D341Med (cell line): ENCODE measurements at places on chromosomes 3 and 15.

DNA sequence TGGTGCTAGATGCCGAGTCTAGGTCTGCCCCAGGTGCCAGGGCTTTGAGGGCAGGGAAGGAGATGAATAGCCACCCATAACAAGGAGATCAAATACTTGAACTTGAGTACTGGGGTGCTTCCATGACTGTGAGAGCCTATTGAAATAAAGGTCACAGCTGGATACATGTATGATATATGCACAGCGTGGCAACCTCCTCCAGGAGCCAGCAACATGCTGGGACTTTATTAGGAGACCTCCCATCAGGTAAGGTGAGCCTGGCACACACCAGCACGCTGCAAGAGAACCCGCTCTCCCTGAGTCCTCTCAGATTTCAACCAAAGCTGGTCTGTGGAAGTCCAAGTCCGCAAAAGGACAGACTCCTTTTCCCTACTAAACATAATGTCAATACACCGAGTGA lies 10.5 kb upstream of the HES1 start:
- DNase-seq = no peak

GRCh38 chr15:80825361-80826030 lies 46.3 kb downstream of the CEMIP start:
- DNase-seq = no peak

DNA sequence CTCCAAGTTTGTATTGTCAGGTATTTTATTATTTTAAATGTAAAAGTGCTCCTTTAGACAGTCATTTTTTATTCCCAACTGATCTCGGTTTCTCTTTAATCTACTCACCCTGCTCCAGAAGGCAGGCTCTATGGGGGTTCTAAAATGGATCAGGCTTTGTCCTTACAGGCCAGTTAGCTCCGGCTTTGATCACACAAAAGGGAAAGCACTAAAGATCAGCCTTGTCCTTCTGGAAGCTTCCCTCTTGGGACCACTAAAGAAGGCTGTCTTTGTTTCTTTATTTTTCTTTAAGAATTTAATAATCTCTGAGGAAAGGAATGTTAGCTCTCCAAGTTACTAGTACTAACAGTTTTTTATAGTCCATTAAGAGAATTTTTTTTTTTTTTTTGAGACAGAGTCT lies 560.5 kb upstream of the ZNF717 start:
- no peak for DNase-seq

DNA sequence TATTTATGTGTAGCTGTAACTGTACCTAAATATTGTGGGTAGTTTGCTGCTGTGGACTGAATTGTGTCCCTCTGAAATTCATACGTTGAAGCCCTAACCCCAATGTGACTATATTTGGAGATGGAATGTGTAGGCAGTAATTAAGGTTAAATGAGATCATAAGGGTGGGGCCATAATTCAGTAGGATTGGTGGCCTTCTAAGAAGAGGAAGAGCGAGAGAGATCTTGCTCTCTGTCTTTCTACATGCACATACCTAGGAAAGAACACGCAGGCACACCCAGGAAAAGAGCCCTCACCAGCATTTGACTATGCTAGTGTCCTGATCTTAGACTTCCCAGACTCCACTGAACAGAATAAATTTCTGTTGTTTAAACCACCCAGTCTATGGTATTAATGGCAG lies 67.6 kb upstream of the CFAP20DC start:
- DNase-seq = no peak

DNA sequence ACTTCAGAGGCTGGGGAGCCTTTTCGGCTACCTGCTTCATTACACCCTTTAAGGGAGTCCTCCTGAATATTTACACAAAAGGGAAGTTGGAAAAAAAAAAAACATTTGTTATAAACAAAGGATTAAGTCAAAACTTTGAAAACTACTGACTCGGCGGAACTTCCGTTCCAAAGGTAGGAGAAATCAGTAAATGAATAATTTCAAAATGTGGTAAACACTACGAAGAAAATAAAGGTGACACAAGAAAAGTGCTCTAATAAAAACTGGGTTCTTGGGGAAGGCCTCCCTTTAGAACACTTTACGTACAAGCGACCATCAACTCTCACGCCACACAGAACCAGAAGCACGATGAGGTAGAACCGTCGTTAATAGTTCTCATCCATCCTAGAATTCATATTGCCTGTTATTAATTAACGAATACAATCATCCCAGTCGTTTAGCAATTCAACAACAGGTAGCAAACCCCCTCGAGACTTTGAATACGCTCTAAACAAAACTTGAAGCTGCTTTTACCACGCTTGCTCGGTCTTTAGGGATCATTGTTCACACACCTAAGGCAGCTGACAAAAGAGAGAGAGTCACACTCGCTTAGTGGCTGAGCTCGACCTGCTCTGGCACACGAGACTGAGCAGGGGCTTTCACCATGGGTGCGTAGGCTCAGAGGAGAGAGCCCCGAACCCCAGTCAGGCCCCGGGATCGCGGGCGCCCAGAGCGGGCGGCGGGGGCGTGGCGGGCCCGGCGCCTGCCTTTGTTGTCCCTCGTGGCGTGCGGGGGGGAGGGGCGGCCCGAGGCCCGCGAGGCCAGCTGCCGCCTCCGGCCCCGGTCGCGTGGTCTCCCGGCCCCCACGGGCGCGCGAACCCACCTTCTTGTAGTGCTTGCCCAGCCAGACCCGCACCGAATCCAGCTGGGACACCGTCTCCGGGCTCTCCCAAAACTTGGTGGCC lies 680 bp downstream of the SMARCC1 start:
- DNase-seq = peak; percentile 85

DNA sequence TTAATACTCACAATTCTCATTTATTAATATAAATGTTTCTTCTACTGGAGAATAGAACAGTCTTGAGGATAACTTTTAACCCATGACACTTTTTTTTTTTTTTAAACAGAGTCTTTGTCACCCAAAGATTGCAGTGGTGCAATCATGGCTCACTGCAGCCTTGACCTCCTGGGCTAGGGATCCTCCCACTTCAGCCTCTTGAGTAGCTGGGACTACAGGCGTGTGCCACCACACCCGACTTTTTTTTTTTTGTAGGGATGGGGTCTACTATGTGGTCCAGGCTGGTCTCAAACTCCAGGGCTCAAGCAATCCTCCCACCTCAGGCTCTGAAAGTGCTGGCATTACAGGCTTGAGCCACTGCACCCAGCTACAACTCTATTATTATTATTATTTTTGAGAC lies 34.5 kb downstream of the PIK3CB start:
- DNase-seq = no peak

- no peak for DNase-seq
These were observed 113.2 kb downstream of the PPP2R3A start for GRCh38 chr3:136078421-136079364.

DNA sequence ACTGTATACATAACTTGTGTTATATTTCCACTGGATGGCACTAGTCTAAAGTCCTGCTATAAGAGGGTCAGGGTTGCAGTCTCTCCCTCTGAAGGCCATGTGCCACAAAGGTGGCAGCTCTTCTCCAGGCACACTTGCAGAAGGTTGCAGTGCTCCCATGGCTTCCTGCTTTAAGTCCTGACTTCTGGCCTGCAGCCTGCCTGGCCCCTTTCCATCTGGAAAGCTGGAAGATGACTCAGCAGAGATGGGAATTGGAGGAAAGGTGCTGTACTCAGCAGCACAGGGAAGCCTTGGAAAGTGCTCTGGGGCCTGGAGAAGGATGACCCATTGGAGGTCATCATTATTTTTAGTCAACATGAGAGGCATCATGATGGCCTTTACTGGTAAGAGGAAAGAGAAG lies 40.9 kb upstream of the MRPL3 start:
- DNase-seq = no peak

- no peak for DNase-seq
These were observed 96.4 kb upstream of the IL12A start for GRCh38 chr3:159892171-159892795.

GRCh38 chr3:35200056-35200455 lies 439.3 kb upstream of the ARPP21 start:
- no peak for DNase-seq

DNA sequence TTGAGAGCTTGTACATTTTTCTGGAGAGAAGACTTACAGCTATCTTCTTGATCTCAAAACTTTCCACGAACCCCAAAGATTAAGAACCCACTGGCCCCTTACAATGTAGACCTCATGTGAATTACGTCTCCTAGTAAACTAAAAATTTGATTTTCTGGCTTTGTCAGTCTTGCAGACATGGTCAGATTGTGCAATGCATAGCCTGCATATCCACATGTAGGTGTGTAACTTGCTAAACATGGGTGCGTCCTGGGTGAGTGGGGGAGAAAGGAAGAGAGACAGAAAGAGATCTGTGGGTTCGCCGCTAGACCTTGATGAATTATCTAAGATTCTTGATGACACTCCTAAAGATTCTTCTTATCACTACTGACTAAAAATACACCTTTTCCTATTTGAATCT lies 561.2 kb upstream of the MDFIC2 start:
- DNase-seq = no peak

GRCh38 chr3:192570821-192571791 lies 156.2 kb downstream of the FGF12 start:
- peak; percentile 38 for DNase-seq

- no peak for DNase-seq
These were observed 19.0 kb upstream of the CCR2 start for GRCh38 chr3:46334741-46335478.

DNA sequence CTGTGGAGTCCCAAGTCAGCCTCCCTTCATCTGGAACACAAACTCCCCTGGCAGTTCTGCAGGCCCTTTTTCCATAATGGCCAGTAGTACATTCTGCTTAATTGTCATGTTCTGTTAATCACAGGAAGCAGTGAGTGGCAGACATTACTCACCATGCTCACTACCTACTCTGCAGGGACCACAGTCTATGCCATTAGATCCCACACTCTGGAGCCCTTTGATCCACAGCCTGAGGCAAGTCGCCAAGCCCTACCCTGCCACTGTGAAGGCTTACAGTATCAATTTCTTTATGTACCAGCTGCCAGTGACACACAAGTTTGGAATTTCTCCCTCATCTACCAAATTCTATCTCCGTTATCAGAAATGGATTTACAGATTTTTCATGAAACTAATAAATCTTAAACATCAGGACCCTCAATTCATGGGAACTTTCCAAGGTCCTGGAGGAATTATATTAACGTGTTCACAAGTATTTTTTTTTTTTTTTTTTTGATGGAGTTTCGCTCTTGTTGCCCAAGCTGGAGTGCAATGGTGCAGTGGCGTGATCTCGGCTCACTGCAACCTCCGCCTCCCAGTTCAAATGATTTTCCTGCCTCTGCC lies 20.6 kb upstream of the WWTR1 start:
- no peak for DNase-seq

GRCh38 chr3:87203809-87204208 lies 23.3 kb upstream of the CHMP2B start:
- no peak for DNase-seq

GRCh38 chr3:178181784-178182183 lies 354.5 kb upstream of the KCNMB2 start:
- no peak for DNase-seq

DNA sequence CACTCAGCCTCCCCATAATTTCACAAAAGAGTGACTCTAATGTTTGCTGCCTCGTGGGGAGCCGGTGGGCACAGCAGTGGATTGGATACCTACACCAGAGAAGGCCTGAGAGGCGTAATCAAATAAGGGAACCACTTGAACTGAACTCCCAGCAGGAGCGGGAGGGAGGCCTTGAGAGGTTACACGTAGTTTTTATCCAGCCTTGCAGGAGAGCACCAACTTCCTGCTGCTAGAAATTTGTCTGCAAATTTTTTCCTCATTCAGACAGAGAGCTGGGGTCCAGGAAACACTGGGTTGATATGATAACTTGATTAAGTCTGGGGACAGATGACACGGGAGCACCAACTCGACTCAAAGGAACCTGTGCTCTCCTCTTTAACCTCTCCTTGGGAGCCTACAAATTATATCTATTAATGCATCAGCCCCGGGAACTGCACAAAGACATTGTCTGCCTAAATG lies 69.8 kb downstream of the HES1 start:
- no peak for DNase-seq

- no peak for DNase-seq
These were observed 21.6 kb upstream of the PLXNA1 start for GRCh38 chr3:126961191-126961790.

DNA sequence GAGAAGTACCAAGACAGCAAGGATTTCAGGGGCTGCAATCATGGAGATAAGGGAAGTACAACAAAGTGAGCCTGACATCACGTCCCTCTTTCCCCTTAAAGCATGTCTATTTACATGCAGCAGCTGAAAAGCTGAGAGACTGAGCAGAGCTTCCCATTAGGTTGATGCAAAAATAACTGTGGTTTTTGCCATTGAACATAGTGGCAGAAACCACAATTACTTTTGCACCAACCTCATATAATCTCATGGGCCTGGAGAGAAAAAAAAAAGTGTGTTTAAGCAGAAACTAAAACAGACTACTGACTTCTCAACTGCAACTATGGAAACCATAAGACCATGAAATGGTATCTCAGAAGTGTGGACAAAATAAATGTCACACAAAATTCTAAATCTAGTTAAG lies 48.3 kb downstream of the CCDC12 start:
- DNase-seq = no peak

DNA sequence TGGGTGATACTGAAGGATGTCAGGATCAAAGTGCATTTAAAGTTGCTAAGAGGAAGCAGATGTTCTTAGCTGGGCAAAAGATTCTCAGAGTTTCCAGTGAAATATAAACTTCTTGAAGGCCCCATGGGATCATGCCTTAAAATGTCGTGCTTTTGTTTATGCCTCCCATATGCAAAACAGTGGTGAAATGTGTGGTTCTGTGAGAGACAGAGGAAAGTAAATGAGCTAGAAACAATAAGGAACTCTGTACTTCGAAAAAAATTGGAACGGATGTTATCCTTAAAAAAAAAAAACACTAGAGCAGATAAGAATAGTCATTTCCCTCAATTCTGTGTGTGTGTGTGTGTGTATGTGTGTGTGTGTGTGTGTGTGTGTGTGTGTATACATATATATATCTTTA lies 497.0 kb upstream of the TBL1XR1 start:
- DNase-seq = no peak

- DNase-seq = no peak
These were observed 10.7 kb downstream of the DRD3 start for GRCh38 chr3:114168150-114168549.

DNA sequence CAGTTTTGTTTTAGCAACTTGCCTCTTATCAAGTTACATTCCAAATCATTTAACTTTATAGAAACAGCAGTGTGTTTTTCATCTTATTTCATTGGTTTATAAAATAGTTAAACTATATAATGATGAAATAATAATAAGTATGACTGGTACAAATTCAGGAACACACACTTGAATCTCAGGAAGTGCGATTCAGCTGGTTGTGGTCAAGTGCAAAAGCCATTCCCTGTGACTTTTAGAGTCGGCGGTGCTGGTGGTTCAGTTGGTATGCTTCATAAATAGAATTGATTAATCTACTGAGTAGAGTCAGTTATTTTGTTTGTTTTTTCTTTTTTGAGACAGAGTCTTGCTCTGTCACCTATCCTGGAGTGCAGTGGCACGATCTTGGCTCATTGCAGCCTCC lies 22.7 kb downstream of the SACM1L start:
- no peak for DNase-seq

DNA sequence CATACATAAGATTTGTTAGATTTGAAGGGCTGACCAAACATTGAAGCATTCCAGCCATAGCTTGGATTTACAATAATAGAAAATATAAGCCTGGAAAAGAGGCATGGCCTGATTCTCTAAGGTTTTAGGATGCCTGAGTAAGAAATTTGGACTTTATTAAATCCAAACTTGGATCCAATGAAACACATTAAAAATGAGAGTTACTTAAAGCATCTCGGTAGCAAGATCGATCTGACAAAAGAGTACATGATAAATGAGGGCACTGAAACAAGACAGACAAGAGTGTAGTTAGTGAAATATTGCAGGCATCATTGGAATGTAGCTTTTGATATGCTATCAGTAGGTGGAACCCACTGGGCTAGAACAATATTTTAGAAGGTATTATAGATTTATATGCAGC lies 855.7 kb upstream of the DPPA4 start:
- DNase-seq = no peak
